Progenitor cell of endocrine pancreas (in vitro differentiated cells): ENCODE measurements at places on chromosomes 1 and 21. TPM values are rescaled to one million over a fixed set of nuclear protein-coding genes. Genes with fewer than 3 reads are reported as not detected.

Gene EFNA3
- total RNA-seq = 9.0 and 10.5 TPM in 2 replicates

Gene PTPRU
- total RNA-seq = 74.0 and 79.4 TPM in 2 replicates

Gene KCNA3
- 0.72 and 0.75 TPM in 2 replicates for total RNA-seq

Gene DNALI1
- total RNA-seq = 72.1 and 75.4 TPM in 2 replicates

Gene GBP6
- not detected in 2 replicates for total RNA-seq

Gene EPB41
- 96.2 and 102 TPM in 2 replicates for total RNA-seq

Gene CYYR1
- total RNA-seq = 25.8 and 27.5 TPM in 2 replicates

GRCh38 chr1:153587314-153587713 is 21.7 kb upstream of the S100A2 start:
- no peak overlapping the region for H3K4me3 ChIP-seq
- H3K27me3 ChIP-seq = no peaks in the 10 kb centered on the region
- DNase-seq = no peak
- H3K36me3 ChIP-seq = no peaks in the 10 kb centered on the region

DNA sequence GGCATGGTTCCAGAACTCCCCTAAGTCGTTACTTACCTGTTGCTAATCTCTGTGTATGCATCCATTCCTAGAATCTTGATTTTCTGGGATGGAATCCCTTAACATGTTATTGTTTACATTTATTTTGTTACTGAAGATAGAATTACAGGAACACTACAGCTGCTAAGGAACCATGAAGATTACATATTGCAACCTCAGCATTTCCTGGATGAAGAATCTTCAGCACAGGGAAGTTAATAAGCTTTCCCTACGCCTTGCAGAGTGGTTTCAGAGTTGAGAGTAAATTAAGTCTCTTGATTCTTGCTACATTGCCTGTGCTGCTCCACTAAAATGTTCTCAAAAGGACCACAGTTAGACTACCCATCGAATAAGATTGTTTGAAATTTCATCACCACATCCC is 31.4 kb upstream of the GBP6 start:
- H3K27ac ChIP-seq = no peak overlapping the region
- H3K4me1 ChIP-seq = no peaks in the 10 kb centered on the region
- H3K4me3 ChIP-seq = no peak overlapping the region
- peaks cover 15% of the 10 kb centered on the region for H3K27me3 ChIP-seq
- H3K36me3 ChIP-seq = no peaks in the 10 kb centered on the region

GRCh38 chr1:150106341-150106740 is 38.8 kb downstream of the VPS45 start:
- no peak overlapping the region for H3K27ac ChIP-seq
- H3K4me3 ChIP-seq = no peak overlapping the region
- no peak for DNase-seq
- H3K4me1 ChIP-seq = no peaks in the 10 kb centered on the region
- no peaks in the 10 kb centered on the region for H3K27me3 ChIP-seq

DNA sequence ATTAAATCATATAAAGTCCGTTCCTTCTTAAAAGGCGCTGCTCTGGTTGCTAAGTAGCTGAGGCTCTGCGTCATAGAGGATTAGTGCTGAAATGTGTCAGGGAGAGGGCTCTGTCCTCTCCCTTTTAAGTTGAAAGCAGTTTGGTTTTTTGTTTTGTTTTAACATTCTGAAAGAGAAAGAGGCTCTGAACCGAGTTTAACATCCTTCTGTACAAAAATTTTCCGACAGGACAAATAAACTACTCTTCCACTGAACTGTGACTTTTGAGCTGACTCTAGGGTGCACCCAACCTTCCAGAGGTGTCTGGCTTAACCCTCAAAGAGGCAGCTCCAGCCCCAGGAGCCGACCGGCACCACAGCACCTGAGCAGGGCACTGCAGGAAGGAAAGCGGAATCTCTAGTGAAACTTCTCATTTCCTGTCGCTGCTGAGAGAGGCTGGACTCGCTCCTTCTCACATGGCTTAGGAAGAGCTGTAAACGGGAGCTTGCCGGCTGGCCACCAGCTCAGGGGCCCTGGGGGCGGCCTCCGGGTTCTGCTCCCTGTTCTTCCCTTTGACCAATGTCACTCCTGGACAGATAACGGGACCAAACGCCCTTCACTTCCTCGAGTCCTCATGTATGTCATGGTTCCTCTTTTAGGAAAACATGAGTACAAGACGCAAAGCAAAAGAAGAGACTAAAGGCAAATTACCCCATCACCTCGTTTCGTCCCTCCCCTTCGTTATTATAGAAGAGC is 1.2 kb downstream of the VAV3 start:
- peak overlapping the region; percentile 92 for H3K27ac ChIP-seq
- peak overlapping the region; percentile 81 for H3K4me3 ChIP-seq
- peaks cover 11% of the 10 kb centered on the region for H3K4me1 ChIP-seq

DNA sequence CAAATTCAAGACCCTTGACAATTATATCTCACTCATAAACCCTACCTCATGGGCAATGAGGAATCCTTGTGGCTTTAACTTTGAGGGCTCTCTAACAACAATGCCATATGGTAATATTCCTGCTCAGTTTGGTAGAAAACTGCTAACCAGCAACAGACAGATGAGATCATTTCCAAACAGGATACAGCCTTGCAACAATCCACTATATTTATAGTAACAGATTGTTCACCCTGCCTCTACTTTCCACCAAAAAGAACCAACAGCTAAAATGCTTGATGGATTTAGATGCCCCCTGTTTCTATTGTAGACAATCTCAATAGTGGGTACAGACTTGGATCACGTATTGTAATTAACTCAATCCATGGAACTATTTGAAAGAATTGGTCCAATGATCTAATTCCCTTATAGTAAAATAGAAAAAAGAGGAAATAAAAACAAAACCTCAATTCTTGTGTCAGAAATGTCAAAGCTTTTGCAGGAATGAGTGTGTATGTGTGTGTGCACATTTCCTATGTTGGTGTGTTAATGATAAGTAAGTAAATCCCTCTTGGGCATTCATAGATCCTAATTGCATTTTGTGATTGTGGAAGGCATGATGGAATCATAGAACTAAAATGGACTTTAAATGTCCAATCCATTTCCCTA is 100.0 kb upstream of the EDEM3 start:
- no peak overlapping the region for H3K27ac ChIP-seq
- no peaks in the 10 kb centered on the region for H3K4me1 ChIP-seq
- no peak overlapping the region for H3K4me3 ChIP-seq
- no peaks in the 10 kb centered on the region for H3K27me3 ChIP-seq

DNA sequence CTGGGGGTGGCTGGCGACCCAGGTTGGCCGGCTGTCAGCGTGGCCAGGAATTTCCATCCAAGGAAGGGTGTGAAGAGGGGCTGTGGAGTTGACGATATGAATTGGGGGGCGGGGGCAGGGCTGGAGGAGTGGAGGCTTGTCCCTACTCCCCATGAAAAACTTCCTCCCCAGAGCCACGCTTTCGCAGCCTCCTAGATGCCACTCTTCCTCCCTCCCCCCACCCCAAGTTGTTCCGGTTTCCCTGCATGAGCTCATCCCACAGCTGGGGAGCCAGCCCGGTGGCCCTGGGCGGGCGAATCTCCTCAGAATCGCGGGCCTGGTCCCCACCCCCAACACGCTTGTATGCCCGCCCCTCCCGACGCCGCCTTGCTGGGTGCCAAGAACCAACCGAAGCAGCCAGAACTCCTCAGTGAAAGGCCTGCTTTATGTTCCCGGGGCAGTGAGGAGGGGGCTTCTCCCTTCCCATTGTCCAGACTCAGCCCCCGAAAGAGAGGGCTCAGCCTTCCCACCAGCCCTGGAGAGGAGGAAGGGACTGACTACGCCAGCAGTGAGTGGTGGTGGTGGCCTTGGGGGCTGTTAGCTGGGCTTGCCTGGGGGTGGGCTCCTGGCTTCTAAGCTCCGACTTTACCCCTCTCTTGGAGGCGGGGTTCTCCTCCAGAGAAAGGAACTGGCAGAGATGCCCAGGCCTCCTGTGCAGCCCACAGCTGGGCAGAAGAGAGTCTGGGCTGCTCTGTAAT is 1.8 kb upstream of the CSMD2 start:
- H3K27ac ChIP-seq = no peak overlapping the region
- H3K27me3 ChIP-seq = peaks cover 86% of the 10 kb centered on the region

DNA sequence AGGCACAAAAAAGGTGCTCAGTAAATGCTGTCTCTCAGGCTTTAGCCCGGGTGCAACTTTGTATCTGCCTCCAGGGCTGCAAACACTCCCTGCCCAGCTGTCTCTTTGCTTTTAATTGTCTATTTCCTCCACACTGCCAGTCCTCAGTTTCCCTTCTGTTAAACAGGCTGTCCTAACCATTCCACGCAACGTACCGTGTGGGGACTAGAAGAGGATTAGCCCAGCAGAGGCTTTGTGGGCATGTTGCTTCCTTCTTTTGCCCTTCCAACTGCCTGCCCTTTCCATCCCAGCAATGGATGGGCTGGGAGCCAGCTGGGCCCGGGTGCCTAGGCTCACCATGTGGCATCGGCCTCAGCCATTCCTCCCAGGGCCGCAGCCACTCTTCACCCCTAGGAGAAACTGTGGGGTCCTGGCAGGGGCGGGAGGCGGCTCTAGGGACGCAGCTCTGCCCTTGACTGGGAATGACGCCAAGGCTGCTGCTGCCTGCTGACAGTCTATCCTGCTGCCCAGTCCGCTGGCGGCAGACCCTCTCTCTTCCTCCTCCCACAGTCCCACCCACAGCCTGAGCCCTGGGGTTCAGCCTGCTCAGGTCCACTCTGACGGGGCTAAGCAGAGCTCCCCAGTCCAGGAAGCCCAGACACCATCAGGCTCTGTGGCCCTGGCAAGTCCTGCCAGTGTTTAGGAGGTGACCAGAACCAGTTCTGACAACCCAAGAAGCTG is 40.6 kb upstream of the LRP8 start:
- no peak overlapping the region for H3K4me3 ChIP-seq
- no peak for DNase-seq
- no peak overlapping the region for H3K27ac ChIP-seq
- H3K4me1 ChIP-seq = no peaks in the 10 kb centered on the region
- H3K27me3 ChIP-seq = peaks cover 27% of the 10 kb centered on the region
- no peaks in the 10 kb centered on the region for H3K36me3 ChIP-seq

GRCh38 chr1:114453361-114453784 is 57.6 kb downstream of the TRIM33 start:
- peaks cover 9% of the 10 kb centered on the region for H3K4me1 ChIP-seq
- no peak for DNase-seq
- H3K27me3 ChIP-seq = no peaks in the 10 kb centered on the region
- peaks cover 26% of the 10 kb centered on the region for H3K36me3 ChIP-seq
- H3K4me3 ChIP-seq = no peak overlapping the region

GRCh38 chr1:6317098-6317760 is 56.3 kb upstream of the GPR153 start:
- H3K4me3 ChIP-seq = no peak overlapping the region
- no peaks in the 10 kb centered on the region for H3K27me3 ChIP-seq
- H3K27ac ChIP-seq = no peak overlapping the region
- DNase-seq = no peak
- H3K36me3 ChIP-seq = peaks cover 3% of the 10 kb centered on the region

GRCh38 chr1:230867101-230867902 is 1.0 kb downstream of the C1orf198 start:
- H3K27me3 ChIP-seq = no peaks in the 10 kb centered on the region
- H3K27ac ChIP-seq = peak overlapping the region; percentile 95
- DNase-seq = no peak
- H3K36me3 ChIP-seq = peaks cover 1% of the 10 kb centered on the region
- H3K4me3 ChIP-seq = peak overlapping the region; percentile 91
- H3K4me1 ChIP-seq = peaks cover 45% of the 10 kb centered on the region

DNA sequence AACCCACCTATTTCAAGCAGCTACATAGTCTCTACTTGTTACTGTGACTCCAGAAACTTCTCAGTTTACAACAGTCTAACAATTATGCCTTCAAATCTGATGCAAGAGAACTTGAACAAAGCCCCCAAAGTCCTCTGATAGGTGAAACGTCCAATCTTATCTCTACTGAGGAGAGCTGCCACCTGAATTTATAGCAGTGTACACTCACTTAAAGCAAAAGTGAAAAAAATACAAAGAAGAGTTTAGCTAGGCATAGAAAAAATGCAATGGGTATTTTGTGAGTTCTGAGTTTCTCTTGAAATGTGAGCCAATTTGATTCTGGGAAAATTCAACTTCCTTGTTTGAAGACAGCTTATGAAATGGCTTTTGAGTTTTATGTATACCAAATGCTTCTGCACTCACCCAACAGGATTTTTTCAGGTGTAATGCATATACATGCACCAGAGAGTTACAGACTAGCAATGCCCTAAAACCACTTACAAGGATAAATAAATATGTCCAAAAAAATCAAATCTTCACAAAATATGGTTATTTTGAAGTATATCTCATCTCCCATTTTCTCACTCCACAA is 17.8 kb upstream of the CLIC6 start:
- peaks cover 28% of the 10 kb centered on the region for H3K4me1 ChIP-seq
- H3K4me3 ChIP-seq = no peak overlapping the region
- DNase-seq = no peak
- H3K36me3 ChIP-seq = peaks cover 5% of the 10 kb centered on the region
- no peaks in the 10 kb centered on the region for H3K27me3 ChIP-seq
- H3K27ac ChIP-seq = peak overlapping the region; percentile 31

- DNase-seq = no peak
- H3K4me1 ChIP-seq = peaks cover 15% of the 10 kb centered on the region
- H3K36me3 ChIP-seq = peaks cover 3% of the 10 kb centered on the region
Measured at GRCh38 chr1:226187380-226187779, 839 bp upstream of the ACBD3 start.

DNA sequence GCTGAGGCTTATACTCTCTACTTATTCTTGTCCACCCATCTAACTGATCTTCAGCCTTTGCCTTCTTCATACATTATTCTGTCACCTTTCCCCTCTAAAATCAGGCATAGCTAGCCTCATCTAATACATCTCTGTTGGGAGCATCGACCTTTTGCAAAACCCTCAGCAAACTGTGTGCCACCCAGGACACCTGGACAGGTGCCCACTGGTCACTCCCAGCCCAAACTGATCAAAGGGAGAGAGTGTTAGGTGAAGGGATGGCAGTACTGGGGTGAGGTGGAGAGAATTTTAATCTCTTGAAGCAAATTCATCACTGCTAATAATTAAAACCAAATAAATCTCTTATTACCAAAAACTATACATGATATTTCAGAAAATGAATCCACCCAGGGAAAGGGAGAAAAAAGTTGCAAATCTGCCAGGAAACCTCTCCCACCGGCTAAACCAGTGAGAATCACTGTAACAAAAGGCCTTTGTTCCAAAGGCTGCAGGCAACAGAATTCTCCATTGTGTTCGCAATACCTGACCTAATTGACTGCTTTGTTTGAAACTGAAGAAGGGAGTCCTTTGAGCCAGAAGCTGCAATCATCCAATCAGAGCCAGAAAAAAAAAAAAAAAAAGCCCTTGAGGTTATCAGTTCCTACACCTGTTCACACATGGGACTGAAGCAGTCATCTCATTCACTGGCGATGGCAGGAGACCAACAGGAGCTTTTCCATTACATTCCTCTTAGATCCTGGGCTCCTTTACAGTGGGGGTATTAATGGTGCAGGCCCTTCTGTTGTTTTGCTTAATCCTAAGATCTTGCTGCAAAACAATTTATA is 172.6 kb downstream of the APP start:
- DNase-seq = peak; percentile 31
- peak overlapping the region; percentile 98 for H3K27ac ChIP-seq
- H3K36me3 ChIP-seq = peaks cover 39% of the 10 kb centered on the region
- H3K4me1 ChIP-seq = peaks cover 49% of the 10 kb centered on the region
- peak overlapping the region; percentile 31 for H3K4me3 ChIP-seq
- H3K27me3 ChIP-seq = no peaks in the 10 kb centered on the region

- H3K27ac ChIP-seq = peak overlapping the region; percentile 4
- DNase-seq = no peak
- H3K4me3 ChIP-seq = no peak overlapping the region
- H3K36me3 ChIP-seq = peaks cover 38% of the 10 kb centered on the region
- H3K27me3 ChIP-seq = no peaks in the 10 kb centered on the region
Measured at GRCh38 chr1:94463056-94463764, 45.0 kb downstream of the ABCD3 start.

GRCh38 chr1:224116131-224116530 is 2.2 kb downstream of the FBXO28 start:
- H3K27me3 ChIP-seq = no peaks in the 10 kb centered on the region
- H3K36me3 ChIP-seq = no peaks in the 10 kb centered on the region
- DNase-seq = no peak
